ENCODE measurements at places on chromosomes 5 and 9.
A peak's percentile ranks its signal among the peaks of the same experiment; 100 is the strongest.

DNA sequence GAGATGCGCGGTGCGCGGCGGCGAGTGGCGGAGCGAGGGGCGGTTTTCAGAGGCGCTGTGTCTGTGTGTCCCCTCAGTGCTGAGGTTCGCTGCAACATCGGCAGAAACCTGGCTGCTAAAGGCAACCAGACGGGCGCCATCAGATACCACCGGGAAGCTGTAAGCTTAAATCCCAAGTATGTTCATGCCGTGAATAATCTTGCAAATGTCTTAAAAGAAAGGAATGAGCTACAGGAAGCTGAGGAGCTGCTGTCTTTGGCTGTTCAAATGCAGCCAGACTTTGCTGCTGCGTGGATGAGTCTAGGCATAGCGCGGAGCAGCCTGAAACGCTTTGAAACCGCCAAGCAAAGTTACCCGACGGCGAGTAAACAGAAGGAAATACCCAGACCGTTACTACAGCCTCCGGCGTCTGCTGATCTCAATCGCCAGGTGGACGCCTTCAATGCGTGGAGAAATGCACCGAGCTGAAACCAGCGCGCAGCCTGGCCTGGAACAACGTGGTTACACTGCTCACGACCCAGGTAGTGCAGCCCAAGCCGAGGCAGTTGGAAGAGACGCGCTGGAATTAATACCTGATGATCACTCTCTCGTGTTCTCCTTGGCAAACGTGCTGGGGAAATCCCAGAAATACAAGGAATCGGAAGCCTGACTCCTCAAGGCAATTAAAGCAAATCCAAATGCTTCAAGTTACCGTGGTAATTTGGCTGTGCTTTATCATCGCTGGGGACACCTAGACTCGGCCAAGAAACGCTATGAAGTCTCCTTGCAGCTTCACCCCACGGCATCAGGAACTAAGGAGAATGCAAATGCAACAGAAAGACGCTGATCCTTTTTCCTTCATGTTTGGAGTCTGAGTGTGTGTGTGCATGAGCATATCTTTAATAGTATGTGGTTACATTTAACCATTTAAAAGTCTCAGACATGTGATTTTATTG, 15.9 kb downstream of the OR2V1 start:
- peak; percentile 67 for DNase-seq

- no peak for DNase-seq
Observed at GRCh38 chr5:176450077-176450476, 1.9 kb downstream of the FAF2 start.

DNA sequence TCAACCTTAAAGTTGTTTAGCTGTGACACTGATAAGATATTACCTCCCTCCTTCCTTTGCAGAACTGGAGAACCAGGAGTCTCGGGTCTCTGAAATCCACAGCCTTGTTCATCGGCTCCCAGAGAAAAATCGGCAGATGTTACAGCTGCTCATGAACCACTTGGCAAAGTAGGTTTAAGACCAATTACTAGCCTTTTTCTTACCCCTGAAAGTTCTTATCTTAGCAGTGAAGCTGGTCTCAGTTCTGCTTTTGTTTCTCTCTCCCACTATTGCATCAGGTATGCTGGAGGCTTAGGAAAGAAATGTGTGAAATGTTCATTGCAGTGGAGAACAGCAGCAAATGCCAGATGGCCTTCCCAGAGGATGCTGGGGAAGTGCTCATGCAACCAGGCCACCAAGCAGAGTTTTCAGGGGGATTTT, 287.4 kb downstream of the ARHGAP26 start:
- DNase-seq: no peak

GRCh38 chr9:123485216-123485615, 129.2 kb downstream of the CRB2 start:
- no peak for DNase-seq

- DNase-seq: no peak
Observed at GRCh38 chr9:70427161-70427945, 12.9 kb upstream of the KLF9 start.

DNA sequence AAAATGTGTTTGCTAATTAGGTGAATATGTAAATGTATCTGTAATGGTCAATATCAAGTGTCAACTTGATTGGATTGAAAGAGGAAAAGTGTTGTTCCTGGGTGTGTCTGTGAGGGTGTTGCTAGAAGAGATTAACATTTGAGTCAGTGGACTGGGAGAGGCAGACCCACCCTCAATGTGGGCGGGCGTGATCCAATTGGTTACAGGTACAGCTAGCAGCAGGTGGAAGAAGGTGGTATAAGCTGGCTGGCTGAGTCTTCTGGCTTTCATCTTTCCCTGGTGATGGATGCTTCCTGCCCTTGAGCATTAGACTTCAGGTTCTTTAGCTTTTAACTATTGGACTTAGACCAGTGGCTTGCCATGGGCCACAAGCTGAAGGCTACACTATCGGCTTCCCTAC, 779.0 kb upstream of the CTNND2 start:
- DNase-seq: no peak

DNA sequence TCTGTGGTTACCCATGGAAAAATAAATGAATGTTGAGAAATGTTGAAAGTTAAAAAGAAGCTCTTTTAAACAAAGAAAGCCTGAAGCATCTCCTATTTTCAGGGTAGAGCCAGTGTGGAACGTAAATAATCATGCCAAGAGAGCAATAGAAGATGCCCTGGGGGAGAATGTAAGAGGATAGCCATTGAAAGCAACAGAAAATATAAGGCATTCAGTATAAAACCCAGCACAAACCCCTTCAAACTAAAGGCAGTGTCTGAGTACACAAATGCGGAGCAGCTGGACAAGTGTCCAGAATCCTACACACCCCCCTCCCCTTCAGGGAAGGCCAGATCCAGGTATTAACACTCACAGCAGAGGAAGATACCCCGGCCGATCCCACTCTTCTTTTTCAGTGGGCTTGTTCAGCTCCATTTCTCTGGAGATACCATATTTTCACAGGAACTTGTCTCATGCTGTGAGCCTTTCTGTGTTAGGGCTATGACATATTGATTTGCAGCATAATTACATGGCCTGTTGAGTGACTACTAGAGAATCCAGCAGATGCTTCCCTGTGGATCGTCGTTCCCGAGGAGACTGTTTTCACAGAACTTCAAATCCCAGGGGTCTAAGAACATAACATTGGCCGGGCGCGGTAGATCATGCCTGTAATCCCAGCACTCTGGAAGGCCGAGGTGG, 101.2 kb downstream of the PLK2 start:
- no peak for DNase-seq

- peak; percentile 83 for DNase-seq
Observed at GRCh38 chr5:175696139-175696854, 38.4 kb downstream of the HRH2 start.

- DNase-seq: no peak
Observed at GRCh38 chr5:14901462-14902051, 30.0 kb upstream of the ANKH start.

DNA sequence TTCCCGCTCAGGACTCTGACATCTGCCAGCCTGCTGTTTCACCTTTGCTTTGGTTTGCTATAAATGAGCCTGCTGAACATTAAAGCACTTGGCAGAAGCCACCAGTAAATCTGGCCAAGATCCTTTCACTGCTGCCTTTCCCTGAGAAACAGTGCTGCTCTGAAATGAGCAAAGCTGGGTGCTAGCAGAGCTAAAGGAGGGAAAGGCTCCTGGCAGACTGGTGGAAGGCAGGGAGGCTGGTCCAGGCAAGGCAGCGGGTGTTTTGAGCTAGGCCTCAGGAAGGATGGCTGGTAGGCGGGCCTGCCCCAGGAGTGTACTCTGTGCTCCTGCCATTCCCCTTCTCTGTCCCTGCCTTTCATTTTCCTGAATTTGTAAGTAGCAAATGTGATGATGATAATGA, 52.5 kb upstream of the PTGS1 start:
- DNase-seq: no peak

DNA sequence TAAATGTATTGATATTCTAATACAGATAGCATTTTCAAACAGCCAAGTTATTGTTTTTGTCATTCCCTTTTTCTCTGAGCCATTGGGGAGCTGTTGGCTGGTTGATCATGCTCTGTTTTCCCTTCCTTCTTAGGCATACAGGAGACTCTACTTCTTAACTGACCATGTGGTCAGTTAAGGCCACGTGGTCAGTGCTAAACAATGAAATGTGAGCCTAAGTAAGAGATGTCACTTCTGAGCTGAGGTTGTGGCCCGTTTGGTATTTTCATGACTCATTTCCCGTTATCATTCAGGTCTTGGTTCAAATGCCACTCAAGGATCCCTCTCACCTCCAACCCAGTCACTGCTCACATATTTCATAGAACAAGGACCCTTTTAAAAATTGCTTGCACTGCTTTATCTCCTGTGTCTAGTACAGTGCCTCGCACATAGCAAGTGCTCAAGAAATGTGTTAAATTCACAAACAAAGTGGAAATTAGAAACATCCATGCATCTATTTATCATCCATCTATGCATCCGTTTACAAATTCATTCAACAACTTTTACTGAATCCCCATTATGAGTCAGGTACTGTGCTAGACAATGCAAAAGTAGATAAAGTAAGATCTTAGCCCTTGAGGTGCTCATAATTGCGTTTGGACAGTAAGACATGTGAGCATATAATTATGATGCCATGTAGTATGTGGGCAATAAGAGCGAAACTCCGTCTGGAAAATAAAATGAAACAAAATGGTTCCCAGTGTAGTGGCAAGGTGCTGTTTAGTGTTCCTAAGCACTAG, 50.7 kb downstream of the ARRDC3 start:
- peak; percentile 74 for DNase-seq

DNA sequence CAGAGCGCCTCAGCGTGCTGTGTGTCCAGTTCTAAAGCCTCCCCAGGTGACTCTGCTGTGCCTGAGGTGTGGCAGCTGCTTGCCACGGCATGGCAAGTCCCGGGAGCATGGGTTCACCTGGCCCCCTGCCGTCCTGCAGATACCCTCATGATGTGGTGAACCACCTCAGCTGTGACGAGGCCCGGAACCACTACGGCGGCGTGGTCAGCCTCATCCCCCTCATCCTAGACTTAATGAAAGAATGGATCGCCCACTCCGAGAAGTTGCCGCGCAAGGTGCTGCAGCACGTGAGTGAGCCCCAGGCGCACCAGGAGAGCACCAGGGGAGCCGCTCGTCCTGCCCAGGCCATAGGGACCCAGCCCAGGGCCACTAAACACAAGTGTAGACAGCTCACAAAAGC, 9.5 kb downstream of the SPACA9 start:
- no peak for DNase-seq

DNA sequence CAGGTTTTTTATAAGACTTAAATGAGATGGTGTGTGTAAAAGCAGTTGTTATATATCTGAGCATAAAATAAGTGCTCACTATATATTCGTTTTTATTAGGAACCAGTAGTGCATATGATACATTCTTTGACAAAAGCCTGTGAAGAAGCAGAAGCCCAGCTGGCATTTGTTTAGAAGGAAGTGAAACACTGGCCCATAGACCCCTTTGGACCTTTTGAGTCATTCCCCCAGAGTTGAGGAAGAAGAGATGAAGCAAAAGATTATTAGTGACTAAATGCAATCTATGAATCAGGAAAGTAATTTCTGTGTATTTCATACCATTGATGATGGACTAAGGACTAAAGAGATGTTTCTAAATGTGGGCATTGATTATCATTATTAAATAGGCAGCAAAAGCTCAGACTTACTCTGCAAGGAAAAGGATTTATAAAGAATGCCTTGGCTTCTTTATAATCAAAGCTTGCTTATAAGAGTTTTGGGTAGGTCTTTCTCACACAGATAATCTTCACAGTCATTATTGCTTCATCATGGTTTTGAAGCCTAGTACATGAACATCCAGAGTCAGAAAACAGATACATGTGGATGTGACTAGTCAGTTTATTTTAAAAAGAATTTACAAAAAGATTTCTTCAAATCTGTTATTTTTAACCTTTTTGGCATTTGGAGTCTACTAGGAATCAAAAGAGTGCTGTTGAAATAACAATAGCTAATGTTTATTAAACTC, 16.9 kb upstream of the FER start:
- DNase-seq: no peak

DNA sequence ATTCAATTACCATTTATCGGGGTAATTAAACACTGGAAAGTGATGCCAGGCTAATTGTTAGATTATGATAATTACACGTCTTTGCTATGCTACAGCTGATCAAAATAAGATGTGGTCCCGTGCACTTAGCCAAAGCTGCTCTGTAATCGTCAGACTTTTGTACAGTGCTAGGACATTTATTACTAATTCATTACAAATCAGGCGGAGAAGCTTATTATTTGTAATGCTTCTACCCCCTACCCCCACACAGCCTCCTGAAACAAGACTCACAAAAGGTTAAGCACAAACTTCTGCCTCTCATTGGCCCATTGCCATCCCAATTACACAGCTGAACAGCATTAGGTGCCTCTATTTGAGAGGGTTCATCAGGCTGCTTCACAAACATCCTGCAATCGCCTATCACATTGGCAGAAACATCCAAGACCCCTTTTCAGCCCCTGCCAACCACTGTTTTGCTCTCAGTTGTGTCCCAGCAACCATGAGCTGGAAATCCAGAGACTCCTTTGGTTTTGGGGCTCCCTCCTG, 232.7 kb downstream of the EFNA5 start:
- no peak for DNase-seq

DNA sequence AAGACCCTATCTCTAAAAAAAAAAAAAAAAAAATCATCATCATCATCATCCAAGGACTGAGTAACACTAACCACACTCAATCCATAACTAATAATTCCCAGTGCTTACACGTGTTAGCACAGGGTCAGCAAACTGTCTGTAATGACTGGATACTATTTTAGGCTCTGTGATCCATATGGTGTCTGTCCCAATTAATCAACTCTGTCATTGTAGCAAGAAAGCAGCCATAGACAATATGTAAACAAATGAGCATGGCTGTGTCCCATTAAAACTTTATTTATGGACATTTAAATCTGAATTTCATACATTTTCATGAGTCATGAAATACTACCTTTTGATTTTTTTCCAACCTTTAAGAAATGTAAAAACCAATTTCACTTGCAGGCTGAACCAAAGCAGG, 148.4 kb downstream of the SIL1 start:
- no peak for DNase-seq

Data from urothelium cell line (cell line).